ENCODE measurements at places on chromosomes 7 and 10.

GRCh38 chr10:44589944-44590449 lies 205.1 kb upstream of the CXCL12 start:
- DNase-seq, result no peak

DNA sequence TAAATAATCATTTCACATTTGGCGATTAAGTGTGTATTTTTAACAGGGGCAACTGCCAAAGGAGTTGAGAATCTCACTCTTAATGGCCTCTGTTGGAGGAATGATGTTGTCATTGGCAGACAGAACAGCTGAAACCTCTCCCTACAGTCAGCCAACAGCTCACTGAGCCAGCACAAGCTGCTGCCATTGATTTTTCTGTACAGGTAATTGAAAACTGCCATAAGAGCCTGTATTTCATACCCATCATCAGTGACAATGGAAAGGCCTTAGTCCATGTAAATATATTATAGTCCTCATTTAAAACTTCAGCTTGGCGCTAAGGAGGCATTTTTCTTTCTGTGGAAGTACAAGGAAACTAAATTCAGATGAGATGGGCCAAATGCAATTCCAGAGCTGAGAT lies 28.1 kb upstream of the PTN start:
- DNase-seq, result no peak

- DNase-seq, result no peak
These were observed 740.5 kb downstream of the SORCS1 start for GRCh38 chr10:106424054-106424453.

DNA sequence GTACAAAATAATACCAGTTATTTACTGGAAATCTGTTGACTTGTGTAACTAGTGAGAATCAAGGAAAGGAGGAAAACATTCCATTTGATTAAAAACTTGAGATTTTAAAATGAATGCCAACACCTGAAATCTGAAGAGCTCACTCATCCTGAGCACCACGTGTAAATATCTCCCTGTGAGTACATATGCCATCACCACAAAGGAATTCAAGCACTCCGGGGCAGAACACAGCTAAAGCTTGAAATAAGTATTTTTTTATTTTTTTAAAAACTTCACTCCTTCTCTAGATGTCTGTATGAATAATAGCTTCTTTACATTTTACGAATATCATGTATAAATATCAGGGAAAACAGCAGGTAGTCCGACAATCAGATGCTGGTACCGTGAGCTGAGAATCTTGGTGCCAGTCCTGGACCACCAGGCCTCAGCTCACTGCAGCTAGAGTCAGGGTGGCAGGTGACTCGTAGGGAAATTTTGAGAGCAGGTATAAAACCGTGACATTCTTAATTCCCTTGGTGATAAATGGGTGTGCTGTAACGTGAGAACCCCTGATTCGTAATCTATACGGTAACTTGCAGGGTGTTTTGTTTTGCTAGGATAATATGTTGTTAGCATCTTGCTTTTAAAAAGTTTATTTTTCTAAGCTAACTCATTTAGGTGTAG lies 12.7 kb downstream of the LMTK2 start:
- DNase-seq, result no peak

- no peak for DNase-seq
These were observed 44.0 kb downstream of the ADRB1 start for GRCh38 chr10:114087655-114088054.

- no peak for DNase-seq
These were observed 336.0 kb downstream of the PLXNA4 start for GRCh38 chr7:132240262-132240661.

DNA sequence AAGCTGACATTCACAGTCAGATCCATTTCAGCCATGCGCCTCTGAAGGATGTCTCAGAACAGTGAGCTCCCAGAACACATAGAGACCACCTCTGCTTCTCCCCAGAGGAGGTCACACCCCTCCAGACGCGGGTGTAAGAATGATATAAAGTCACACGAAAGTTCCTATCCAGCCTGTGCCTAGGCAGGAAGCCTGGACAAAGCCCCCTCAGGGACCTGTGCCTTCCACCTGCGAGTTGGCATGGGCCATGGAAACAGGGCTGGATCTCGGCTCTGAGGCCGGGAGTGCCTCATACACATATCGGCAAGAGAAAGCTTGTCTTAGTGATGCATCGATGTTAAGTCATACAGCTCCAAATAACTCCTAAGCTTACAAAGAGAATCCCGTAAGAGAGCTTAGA lies 5.0 kb downstream of the VIPR2 start:
- no peak for DNase-seq

GRCh38 chr7:82443547-82444219 lies at the start of gene CACNA2D1:
CACNA2D1 (minus strand) TSS chr7:82443777.
- DNase-seq, result no peak

DNA sequence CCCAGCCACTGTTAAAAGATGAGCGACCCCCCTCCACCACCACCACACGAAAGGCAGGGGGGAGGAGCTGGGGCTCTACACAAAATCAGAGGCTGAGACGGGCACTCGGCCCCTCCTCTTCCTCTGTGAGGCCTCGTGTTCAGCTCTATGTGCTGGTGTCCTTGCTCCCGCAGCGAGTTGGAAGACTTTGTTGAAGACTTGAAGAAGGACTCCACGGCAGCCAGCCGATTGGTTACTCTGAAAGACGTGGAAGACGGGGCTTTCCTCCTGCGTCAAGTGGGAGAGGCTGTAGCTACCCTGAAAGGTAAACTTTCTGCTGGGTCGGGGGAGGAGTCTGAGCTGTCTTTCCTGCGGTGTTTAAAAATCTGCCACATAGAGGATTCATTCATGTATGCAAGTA lies 203.7 kb downstream of the ARHGAP21 start:
- DNase-seq, result no peak

DNA sequence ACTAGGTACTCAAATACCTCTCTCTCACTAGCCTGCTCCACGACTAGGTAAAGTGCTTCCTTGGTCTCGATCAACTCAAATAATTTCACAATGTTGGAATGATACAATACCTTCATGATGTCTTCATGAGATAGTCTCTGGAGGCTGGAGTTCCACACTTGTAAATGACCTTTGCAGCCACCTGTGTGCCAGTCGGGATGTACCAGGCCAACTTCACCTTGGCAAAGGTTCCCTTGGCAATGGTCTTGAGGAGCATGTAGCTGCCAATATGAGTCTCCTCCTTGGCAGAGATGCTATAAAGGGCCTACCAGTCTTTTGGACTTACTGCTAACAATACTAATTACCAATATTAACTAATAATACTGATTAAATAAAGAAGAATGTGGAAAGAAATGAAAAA lies 42.5 kb upstream of the EEPD1 start:
- DNase-seq, result no peak

DNA sequence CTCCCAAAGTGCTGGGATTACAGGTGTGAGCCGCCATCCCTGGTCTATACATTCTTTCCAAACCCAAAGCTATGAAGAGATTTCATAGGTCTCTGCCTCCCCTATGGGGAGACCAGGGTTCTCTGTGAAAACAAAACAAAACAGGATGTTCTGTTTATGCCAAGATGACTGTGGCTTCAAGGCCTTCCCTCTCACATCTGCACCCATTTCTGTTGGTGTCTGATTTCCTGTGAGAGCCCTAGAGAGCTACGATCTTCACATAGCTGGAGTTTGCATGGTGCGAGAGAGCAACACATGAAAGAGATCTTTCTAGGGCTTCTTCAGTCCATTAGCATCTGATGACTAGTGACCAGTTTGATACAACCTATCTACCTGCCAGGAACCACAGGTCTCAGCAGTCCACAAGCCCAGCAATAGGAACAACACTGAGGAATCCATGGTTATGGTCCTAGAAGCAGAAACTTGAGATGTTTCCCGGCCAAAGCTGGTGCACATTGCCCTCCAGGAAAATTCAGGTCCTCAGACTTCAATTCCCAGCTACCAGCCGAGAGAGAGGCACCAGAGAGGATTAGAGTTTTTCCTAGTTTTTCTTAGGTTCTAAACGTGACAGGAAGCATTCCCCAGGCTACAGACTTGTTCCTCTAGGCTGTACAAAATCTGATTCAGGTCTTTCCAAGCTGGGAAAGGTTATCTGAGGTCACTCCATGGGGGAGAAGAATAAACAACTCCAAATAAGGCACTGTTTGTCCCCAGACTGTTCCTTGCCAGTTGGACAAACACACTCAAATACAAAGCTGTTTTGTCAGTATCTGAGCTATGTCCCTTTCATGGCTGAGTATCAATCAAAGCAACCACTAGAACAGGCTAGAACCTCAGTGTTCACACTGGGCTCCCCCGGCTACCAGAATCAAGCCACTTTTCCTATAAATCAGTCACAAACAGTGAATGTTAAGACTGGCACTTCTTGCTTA lies 259.7 kb downstream of the CALN1 start:
- DNase-seq, result no peak

DNA sequence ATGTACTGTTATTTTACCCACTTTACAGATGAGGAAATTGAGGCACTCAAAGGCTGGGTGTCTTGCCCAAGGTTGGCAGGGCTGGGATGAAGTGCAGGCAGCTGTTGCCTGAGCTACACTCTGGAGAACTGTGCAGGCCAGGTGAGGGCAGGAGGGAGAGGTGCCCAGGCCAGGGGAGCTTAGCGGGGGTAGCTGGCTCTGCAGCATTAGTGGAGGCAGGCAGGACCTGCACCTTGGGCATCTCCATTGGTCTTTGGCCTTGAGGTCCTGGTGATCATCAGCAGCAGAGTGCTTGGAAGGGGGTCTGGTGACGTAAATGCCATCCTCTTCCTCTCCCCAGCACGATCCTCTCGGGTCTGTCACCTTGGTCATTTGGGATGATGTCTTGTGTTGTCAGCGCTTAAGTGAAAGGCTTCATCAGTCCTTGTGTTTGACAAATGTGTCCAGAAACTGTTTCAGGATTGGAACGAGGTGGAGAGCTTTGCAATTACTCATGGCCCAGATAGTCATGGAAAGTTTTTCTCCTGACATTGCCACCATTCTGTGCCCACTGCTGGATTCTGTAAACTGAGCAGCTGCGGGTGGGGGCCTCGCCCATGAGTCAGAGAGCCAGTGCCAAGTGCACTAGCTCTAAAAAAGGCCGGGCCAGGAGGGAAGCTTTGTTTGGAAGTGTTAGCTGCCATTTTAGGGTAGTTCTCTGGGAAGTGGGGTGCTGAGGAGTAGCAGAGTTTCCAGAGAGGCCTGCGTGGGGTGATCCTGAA lies 47.6 kb downstream of the TSPAN15 start:
- DNase-seq, result no peak

- no peak for DNase-seq
These were observed 32.1 kb upstream of the CNNM1 start for GRCh38 chr10:99297033-99297432.

GRCh38 chr7:16268821-16269768 lies 152.2 kb downstream of the CRPPA start:
- DNase-seq, result no peak

GRCh38 chr10:17075533-17076359 lies 53.9 kb downstream of the CUBN start:
- no peak for DNase-seq

DNA sequence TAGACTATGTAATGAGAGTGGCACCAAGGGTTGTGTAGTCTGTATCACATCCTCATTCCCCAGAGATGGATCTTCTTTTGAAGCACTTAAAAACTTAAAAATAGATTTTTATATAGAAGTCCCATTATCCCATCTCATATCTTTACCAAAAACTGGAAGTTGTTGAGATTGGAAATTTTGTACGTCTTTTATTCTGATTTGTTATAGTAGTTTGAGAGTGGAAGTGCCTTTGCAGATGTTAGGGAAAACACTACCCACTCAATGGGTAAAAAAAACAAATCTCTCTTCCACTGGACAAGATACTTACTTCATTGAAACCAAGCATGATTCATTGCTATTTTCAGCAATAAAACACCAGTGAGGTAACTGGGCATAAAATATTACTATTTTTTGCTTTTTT lies 184.4 kb downstream of the MACC1 start:
- DNase-seq, result no peak

- DNase-seq, result no peak
These were observed 107.6 kb downstream of the KCNMA1 start for GRCh38 chr10:77530011-77530410.

DNA sequence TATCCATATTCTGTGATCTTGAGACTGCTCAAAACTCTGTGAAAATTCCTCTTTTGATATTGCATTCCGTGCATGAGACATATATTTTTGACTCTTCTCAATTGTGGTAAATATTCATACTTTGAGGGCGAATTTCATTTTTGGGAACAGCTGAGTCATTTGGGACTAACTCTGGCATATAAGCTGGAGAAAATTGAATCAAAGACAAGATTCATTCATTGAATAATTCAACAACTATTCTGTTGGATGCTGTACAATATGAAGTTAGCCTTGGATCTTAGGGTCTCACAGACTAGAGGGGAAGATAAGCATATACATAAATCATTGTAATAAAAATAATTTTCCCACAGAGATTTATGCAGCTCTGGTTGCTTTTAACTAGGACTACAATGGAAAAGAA lies 183.2 kb upstream of the NEBL start:
- no peak for DNase-seq

DNA sequence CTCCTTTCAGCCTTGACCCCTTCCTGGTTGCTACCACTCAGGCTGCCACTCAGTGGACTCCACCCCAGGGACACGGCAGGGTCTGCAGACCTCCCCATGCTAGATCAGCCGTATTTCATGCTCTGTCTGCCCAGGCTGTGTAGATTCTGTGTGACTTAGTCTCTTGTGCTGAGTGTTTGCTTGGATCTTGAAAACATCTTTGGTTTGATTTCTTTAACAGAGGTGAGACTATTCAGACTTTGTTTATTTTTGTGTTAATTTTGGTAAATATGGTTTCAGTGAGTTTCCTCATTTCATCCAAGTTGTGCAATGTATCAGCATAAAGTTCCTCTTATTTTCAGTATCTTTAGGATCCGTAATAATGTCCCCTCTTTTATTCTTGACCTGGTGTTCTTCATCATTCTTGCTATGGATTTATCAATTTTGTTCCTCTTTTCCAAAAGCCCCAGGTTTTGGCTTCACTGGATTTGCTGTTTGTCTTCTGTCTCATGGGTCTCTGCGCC lies 21.2 kb upstream of the PWWP2B start:
- DNase-seq, result no peak

DNA sequence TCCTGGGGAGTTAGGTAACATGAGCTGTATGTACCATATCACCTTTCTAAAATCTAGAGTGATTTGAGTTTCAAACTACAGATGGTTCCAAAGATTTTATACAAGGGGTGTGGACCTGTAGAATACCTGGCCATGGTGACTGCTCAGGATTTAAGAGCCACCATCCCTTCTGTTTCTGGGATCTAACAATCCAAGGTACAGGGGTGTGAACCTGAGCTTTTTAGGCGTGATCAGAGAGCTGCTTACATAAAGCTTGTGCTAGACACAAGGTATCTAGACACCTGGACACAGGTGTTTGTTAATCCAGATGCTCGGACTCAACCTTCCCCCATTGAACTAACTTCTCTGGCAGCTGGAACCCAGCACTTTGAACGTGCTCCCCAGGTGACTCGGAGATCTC lies 516.4 kb downstream of the RPS24 start:
- DNase-seq, result no peak

Data from activated CD4-positive, alpha-beta T cell treated with anti-CD3 and anti-CD28 coated beads for 24 hours (primary cell).